Cerebellar nuclear complex (tissue), 1 donor: ENCODE measurements at places on chromosomes 11 and 22.

GRCh38 chr11:123603666-123604065 lies 50.8 kb downstream of the SCN3B start:
- DNase-seq: no peak

- no peak for DNase-seq
Measured at GRCh38 chr11:80700386-80700785, 1259.6 kb upstream of the TENM4 start.

DNA sequence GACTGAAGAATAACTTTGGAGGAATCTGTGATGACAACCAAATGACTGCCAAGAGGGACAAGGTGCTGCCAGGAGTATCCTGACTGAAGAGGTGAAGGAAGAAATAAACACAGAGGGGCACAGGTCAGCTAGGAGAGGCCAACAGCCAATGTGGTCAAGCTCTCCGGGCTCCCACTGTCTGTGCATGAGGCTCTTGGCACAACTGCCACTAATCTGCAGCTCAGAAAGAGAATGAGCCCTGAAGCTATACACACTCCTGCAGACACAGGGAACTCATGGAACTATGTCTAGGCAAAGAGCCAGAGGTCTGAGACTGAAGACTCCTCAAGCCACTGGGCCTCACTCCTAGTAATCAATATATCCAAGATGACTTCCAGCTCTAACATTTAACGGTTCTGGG lies 7.0 kb downstream of the THRSP start:
- no peak for DNase-seq

- no peak for DNase-seq
Measured at GRCh38 chr11:134063124-134063495, 5.8 kb upstream of the JAM3 start.

DNA sequence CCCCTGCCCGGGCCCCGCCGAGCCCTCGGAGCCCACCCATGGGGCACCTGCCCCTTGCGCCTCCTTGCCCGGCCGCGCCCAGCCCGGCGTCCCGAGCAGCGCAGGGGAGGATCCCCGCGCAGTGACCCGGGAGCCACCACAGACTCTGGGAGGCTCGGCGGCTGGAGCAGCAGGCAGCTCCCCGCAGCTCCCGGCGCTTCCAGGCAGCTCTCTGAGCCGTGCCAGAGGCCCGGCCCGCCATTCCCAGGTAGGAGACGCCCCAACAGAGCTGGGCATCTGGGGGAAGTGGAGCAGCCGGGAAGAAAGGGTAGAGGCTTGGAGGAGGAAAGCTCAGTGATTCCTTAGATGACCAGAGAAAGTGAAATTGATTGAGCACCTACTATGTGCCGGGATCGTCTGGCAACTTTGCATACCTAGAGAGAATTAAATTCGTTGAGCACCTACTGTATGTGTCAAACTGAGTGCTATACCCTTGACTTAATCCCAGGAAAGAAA lies 670 bp downstream of the RASD2 start:
- no peak for DNase-seq

DNA sequence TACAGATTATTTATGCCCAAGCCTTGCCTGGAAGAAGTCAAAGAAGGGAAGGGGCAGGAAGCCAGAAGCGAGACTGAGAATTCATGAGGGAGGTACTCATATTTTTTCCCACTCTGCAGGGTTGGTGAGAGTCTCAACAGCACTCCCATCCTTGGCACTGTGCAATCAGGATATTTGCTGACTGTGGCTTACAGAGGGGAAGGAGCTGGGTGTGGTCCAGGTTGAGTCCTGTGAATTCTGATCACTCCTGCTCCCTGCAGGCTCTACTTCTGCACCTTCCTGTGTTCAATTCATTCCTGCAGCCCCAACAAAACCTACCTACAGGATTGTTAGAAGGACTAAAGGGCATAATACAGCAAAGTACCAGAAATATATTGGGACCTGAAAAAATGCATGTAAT lies 530.5 kb downstream of the INSC start:
- no peak for DNase-seq

DNA sequence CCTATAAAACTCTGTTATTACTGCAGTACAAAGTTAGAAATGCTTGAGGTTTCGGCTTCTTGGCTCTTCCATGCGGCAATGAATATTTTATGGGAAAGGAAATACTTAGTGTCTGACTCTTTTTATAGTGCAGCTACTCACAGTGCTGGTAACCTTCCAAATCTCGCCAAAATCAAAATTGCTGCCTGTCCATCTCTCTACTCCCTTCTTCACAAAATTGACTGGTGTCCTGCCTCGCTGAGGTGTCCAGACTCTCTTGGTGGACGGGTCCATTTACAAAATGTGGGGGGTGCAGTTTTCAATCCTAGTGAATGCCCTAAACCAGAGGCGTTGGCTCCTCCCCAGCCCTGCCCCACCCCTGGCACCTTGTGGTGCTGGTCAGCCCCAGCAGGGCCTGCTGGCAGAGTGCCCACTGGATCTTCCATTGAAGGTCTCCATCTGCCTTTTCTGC lies 73.5 kb downstream of the ZBTB16 start:
- DNase-seq: no peak

DNA sequence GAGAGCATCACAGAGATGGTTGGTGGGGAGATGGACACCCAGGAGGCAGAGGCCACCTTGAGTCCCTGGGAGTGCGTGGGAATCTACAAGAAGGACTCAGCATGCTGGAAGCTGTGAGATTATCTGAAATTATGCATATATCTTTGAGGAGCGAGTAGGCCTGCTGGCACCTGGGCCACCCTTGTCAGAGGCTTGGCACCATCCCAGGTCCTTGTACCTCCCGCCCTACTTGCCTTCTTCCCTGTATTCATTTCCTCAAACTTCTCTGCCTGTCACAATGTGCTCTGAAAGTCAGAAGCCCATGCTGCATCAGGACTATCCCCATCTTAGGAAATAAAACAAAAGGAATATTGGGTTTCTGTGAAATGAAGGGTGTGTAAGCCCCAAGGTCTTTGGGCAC lies 133.0 kb upstream of the CSNK2A3 start:
- DNase-seq: no peak

- no peak for DNase-seq
Measured at GRCh38 chr11:33735271-33736147, 714 bp downstream of the CD59 start.

GRCh38 chr11:125433454-125434121 lies 62.5 kb downstream of the FEZ1 start:
- DNase-seq: no peak

DNA sequence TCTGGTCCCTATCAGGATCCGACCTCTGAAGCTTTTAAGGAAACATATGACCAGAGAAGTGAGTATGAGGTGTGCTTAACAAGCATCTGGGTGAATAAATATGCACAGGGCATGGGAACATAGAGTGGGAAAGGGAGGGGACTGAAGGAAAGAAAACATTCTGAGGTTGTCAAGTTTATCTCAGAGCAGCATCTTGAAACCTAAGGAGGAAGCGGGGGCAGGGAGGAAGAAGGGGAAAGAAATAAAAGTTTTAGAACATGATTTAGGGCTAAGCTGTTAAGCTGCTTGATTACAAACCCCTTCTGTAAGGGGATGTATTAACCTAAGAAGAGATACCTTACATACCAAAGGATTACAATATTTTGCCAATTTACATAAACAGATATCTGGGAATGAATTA lies 24.0 kb upstream of the SC5D start:
- DNase-seq: no peak
